Foreskin melanocyte (primary cell): ENCODE measurements at places on chromosomes 4 and X.
A peak's percentile ranks its signal among the peaks of the same experiment; 100 is the strongest.

GRCh38 chr4:95476121-95476520, 72.7 kb downstream of the UNC5C start:
- DNase-seq = no peak

- no peak for DNase-seq
These were observed 137.2 kb downstream of the FNIP2 start for GRCh38 chr4:158906073-158906472.

- no peak for DNase-seq
These were observed 142.7 kb downstream of the CPEB2 start for GRCh38 chr4:15144967-15145295.

DNA sequence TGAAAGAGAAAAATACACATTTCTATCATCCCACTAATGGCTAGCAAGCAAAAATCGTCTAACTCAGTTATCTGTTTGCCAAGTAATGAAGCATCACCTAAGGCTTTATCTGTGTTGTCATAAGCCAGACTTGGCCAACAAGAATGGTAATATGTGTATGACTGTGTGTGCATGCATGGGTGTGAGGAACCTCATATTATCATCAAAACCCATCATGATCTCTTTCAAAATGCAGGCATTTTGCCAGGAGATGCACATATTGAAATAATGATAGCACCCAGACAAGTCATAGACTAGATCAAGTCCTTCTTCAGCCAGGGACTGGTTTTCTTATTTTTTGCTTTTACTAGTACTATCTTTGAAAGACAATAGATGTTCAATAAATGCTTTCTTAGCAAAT, 172.5 kb upstream of the FMR1 start:
- no peak for DNase-seq

GRCh38 chrX:154596290-154596929, 11.5 kb downstream of the CTAG1A start:
- peak; percentile 17 for DNase-seq

DNA sequence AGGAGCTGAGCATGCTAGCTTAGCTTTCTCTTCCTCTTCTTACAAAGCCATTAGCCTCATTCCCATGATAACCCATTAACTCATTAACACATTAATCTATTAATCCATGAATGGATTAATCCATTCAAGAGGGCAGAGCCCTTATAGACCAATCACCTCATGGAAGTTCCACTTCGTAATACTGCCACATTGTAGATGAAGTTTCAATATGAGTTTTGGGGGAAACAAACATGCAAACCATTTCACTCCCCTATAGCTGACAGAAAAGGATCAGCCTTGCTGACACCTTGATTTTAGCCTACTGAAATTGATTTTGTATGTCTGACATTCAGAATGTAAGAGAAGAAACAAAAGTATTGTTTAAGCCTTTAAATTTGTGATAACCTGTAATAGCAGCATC, 251.8 kb upstream of the GALNTL6 start:
- DNase-seq = no peak

GRCh38 chr4:40506066-40506465, 123.6 kb downstream of the RBM47 start:
- no peak for DNase-seq

DNA sequence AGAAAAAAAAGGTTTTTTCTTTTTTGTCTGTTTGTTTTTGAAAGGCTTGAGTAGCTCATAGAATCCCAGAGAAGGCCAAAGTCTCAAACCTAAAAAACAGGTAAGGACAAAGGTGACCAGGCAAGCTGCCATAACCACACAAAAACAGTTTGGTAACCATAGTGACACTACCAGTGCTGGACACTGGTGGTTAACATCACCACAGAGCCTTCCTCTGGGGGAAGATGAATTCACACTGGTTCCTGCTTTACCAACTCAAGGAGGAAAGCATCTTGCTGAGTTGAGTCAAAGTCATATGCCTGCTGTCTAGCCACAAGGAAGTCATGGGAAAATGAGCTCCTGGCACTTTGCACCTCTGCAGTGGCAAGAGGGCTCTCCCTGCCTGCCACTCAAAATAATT, 32.5 kb downstream of the IDS start:
- DNase-seq = peak; percentile 50

GRCh38 chr4:140851032-140851636, 94.9 kb upstream of the TBC1D9 start:
- peak; percentile 51 for DNase-seq
